ENCODE measurements at places on chromosomes 5 and 9.

DNA sequence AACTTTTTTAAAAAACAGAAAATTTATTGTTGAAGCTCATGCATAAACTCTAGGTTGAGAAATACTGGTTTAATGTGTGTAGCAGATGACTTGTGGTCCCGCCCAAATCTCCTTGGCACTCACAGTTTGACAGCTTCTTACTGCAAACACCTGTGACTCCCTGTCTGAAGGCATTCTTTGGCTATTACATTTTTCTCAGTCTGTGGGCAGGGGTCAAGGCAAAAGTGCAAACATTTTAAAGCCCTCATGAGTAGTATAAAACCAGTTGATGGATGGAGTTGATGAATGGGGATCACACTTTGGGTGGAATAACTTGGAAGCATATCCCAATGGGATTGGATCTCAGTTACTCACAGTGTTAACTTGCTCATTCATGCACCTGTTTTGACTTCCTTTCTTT, 1007.0 kb upstream of the NUDT12 start:
- no peak for DNase-seq

DNA sequence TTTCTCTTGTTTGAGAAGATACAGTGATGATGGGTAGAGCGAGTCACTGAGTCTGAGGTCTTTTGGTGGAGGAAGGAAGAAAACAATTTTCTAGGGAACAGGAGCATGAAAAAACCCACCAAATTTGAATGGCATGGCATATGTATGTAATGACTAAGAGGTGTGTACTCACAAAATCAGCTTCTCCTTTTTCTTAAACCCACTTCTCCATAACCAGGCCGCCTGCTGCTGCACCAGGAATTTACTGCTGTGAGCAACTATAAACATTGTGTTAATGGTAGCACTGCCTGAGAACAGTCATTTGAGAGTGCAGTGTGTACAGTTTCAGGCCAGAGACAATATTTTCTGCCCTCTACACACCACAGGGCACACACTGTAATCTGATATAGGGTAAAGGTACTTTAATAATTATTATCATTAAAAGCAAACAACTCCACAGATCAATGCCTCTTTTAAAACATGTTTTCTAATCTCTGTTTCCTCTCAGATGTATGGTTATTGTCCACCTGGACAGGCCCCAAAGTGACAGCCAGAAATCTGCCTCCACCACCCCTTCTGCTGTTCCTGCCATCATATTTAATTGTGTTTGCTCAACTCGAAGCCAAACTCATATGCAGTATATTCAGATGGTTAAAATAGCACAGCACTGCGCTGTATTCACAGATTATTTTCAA, 241.6 kb downstream of the KIAA0825 start:
- no peak for DNase-seq

- DNase-seq: peak; percentile 37
These were observed 115.9 kb downstream of the CDC42SE2 start for GRCh38 chr5:131379723-131380122.

GRCh38 chr9:129697656-129698253, 32.3 kb downstream of the PRRX2 start:
- DNase-seq: peak; percentile 1

DNA sequence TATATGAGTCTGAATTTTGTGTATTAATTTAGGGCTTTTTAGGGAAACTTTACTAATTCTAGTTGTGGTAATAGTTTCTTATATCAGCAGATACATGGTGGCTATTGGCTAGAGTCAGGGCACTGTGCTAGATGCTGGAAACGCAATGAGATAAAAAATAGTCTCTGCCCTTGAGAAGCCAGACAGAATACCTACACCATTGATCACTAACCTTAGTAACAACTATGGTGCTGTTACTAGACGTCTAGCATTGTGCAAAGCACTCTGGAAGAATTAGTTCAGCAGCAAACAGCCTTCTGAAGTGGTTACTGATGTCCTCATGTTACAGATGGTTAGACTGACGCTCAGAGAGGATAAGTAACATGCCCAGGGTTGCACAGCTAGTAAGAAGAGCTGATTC, 61.8 kb downstream of the GDA start:
- DNase-seq: no peak

DNA sequence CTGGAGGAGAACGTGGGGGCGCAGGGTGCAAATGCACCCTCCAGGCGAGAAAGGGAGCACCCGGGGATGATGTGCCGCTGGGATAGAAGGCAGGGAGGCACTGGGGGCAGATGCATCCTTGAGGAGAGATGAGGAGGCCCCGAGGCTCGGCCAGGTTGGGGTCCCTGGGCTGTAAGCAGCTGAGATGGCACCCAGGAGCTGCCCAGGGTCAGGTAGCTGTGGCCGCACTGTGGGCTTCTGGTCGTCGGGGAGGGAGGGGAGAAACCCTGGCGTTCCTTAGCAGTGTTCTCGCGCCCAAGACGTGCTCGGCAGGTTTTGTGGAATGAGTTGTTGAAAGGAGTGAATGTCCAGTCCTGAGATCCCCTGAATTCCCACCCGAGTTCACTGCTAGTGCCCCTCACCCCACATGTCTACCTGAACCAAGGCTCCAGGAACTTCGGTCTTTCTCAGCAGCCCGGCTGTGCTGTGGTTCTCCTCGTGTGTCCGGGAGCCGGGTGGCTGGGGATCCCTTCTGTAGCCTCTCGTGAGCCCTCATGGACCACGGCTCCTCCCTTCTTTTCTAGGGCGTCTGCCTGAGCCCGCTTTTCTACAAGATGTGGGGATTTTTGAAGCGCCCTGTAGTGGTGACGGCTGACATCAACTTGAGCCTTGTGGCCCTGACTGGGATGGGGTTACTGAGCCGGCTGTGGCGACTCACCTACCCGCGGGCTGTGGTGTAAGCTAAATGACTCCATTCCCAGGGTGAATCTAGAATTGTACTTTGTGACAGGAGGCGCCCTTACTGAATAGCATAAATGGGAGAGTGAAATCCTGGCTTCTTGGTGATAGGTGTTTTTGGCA, 1.1 kb downstream of the POMT1 start:
- DNase-seq: no peak

- DNase-seq: no peak
These were observed 33.4 kb downstream of the ACER2 start for GRCh38 chr9:19442240-19442639.

DNA sequence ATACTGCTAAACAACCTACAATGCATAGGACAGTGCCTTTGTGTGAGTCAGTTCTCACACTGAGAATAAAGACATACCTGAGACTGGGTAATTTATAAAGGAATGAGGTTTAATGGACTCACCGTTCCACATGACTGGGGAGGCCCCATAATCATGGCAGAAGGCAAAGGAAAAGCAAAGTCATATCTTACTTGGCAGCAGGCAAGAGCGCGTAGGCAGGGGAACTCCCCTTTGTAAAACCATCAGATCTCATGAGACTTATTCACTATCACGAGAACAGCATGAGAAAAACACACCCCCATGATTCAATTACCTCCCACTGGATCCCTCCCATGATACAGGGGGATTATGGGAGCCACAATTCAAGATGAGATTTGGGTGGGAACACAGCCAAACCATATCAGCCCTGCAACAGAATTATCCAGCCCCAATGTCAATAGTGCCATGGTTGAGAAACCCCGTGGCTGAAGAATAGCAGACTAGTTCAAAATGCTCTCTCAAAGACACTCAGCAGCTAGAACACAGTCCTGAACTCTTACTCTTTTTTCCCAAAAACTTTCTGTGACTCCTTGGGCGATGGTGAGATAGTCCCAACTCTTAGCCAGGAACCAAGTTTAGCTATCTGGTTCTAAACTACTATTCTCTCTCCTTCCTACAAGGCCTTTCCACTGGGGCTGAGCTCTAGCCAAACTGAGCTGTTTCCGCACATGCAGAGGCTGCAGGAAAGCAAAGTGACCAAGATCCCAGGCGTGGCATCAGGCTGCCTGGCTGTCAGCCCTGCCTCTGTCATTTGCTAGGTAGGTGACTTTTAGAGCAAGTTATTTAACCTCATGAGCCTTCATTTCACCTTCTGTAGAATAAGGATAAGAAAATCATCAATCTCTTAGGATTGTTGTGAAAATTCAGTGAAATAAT, 21.7 kb downstream of the FAT2 start:
- no peak for DNase-seq

Measured in stimulated activated CD8-positive, alpha-beta memory T cell treated with anti-CD3 and anti-CD28 coated beads, Interleukin-12 subunit alpha, Interleukin-12 subunit beta, amount 100 ng/mL, for 1 hour (primary cell).